Mesothelial cell of epicardium (in vitro differentiated cells): ENCODE measurements at places on chromosomes 2 and 18. TPM values are rescaled to one million over a fixed set of nuclear protein-coding genes. Genes with fewer than 3 reads are reported as not detected.

The MAPRE3 gene
- total RNA-seq, result 14.8 to 17.1 TPM (median 16.0 TPM) in 3 replicates

GRCh38 chr2:239152916-239153305 lies 247.9 kb downstream of the HDAC4 start:
- H3K27ac ChIP-seq, result no peak overlapping the region
- peaks cover 27% of the 10 kb centered on the region for H3K36me3 ChIP-seq
- H3K4me1 ChIP-seq, result no peaks in the 10 kb centered on the region
- no peak overlapping the region for H3K4me3 ChIP-seq

- no peaks in the 10 kb centered on the region for H3K36me3 ChIP-seq
- H3K4me1 ChIP-seq, result peaks cover 13% of the 10 kb centered on the region
- no peak for DNase-seq
- peaks cover 2% of the 10 kb centered on the region for H3K27me3 ChIP-seq
- no peak overlapping the region for H3K27ac ChIP-seq
Observed at GRCh38 chr2:206989311-206989710, 50.0 kb downstream of the CPO start.

GRCh38 chr2:69731147-69731970 lies 10.6 kb upstream of the ANXA4 start:
- no peak for DNase-seq
- no peaks in the 10 kb centered on the region for H3K4me1 ChIP-seq

The LIMS4 gene
- total RNA-seq, result 0.82 to 1.8 TPM (median 1.2 TPM) in 3 replicates

GRCh38 chr2:86673986-86674670 lies 46.0 kb upstream of the RMND5A start:
- no peak overlapping the region for H3K27ac ChIP-seq
- H3K4me1 ChIP-seq, result peaks cover 4% of the 10 kb centered on the region
- DNase-seq, result no peak
- peaks cover 7% of the 10 kb centered on the region for H3K27me3 ChIP-seq
- no peaks in the 10 kb centered on the region for H3K36me3 ChIP-seq
- H3K4me3 ChIP-seq, result no peak overlapping the region
